ENCODE measurements at places on chromosomes 4 and X. TPM values are rescaled to one million over a fixed set of nuclear protein-coding genes. Genes with fewer than 3 reads are reported as not detected.

Gene SNX12
- 59.5 TPM for total RNA-seq

Gene UGT2A1
- total RNA-seq: not detected

Gene SPATA4
- 2.3 TPM for total RNA-seq

Gene MAGED4B
- 112 TPM for total RNA-seq

Gene SLC34A2
- 0.23 TPM for total RNA-seq

Gene NEIL3
- 8.5 TPM for total RNA-seq

Gene BEND2
- not detected for total RNA-seq

Gene RNF212
- total RNA-seq: 3.5 TPM

Gene HPGDS
- total RNA-seq: 3.9 TPM

Measured in diencephalon (tissue), 1 donor.